ENCODE measurements at places on chromosomes 1 and 21.

DNA sequence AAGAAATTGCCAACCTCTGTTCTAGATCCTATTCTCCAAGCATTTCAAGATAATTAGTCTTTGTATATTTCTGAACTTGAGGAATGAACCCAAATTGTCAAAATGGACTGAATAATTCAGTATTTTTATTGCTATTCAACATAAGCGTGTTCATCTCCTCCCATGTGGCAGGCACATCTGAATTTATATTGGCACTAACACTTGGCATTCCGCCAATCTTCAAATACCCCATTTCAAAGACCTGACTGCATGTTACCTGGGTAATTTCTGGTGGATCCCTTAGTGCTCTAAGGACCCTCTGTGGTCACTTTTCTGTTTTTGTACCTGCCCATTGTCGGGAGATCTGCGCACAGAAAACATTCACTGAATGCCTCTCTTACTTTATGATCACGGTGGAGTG lies 66.6 kb downstream of the BACE2 start:
- DNase-seq = no peak

DNA sequence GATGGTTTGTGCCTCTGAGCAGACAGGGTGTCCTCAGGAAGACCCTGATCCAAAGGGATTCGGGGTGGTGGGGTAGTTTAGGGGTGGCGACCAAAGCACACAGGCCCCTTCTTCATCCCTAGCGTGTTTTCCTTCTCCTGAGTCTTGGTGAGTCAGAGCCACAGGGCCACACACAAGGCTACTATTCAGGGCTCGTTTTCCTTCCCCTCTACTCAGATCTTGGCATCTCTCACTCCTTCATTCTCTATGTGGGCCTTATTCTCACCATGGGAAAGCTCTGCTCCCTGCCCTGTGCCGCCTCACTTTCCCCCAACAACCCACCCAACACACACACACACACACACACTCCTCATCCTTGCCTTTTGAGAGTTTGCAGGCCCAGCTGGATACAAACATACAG lies 43.6 kb upstream of the WNT2B start:
- no peak for DNase-seq

- no peak for DNase-seq
These were observed 22.2 kb downstream of the C1orf21 start for GRCh38 chr1:184409011-184409410.

DNA sequence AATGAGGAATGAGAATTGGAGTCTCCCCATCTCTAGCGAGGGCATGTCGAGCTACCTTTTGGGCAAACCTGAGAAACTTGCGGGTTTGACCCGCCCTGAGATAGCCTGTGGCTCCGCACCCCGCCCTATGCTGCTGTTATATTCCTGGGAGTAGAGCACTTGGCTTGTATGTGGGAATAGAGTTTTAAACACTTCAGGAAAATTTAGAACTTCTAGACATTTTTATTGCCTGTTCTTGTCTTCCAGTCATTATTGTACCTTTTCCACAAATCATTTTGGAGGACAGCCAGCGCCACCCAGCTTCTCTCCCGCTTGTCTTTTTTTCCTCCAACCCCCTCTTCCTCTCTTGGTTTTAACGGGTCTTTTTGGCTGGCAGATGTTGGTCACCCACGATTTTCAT lies 738 bp downstream of the GNPAT start:
- DNase-seq = no peak

- DNase-seq = no peak
These were observed 342.6 kb upstream of the PKN2 start for GRCh38 chr1:88341447-88341846.

DNA sequence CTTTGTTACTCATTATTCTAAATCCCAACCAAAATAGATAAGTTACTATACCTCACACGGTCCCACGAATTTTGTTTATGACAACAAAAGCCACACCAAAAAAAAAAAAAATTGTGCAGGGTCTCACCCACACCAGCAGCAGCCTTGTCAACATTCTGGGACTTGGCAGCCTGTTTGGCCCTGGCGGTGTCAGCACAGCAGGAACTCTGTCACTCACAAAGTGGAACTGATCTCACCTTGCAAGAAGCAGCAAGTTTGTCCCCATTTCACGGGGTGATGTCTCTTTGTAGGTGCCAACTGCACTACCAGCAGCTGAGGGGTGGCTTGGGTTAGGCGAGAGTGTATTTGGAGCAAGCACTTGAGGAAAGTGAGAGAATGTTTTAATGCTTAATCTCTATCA lies 75.0 kb upstream of the CHRM3 start:
- no peak for DNase-seq

DNA sequence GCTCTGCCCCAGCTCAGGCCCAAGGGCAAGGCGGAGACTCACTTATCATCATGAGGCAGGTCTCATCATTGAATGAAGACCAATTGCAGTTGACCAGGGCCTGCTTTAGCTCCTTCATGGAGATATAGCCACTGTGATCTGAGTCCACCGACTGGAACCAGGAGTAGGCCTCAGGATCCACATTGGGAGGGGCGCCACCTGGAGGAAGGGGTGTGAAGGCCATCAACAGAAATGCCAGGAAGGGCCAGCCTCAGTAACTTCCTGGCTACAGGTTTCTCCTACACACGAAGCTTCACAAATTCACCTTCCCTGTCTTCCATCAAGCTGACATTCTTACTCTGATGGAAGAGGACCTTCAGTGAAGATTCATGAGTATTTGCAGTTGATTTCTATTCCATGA lies 11.6 kb downstream of the PEF1 start:
- DNase-seq = no peak

DNA sequence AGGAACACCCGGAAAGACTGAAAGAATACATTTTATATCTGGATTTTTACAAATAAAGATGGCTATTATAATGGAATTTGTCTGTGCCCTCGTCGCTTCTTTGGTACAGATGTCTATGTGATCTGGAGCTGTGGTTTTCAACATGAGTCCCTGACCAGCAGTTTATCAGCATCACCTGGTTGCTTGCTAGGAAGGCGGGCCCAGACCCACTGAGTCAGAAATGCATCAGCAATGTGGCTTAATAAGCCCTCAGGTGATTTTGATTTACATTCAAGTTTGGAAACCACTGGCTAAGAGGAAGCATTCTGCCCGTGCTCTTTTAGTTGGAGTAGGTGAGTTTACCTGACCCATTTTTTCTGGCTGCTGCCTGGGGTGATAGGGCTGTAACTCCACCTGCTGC lies 31.7 kb downstream of the ATP1A1 start:
- DNase-seq = no peak

DNA sequence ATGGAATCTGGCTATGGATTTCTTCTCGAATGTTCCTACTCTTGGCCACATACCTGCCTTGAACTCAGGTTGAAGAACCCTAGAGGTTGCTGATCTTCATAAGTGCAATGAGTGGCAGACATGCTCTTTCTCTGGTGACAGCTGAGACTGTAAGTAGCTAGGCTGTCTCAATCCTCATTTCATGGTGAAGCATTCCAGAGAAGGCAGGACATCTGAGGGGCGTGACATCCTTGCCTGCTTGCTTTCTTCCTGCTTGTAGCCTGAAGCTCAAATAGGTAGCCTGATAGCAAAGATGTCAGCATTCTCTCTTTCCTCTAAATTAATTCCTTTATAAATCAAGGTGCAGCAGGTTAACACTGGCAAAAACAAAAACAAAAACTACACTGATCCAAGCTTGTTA lies 114.6 kb upstream of the MAGI3 start:
- no peak for DNase-seq

DNA sequence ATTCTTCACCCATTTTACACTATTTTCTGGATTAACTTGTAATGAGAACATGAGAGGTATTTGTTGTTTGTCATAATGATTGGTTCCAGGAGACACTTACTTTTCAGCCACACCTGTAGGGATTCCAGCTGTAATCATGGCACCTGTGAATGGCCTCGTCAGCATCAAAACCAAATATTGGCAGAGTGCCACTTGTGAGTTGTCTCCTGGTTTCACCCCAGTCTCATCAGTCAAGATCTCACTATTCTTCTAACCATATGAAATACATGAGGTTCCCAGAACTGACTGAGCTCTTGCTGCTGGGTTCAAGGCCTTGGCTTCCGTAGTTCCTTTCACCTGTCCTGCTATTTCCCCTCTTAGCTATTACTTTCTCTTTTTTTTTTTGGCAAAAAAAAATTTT lies 246.6 kb upstream of the ADGRL2 start:
- DNase-seq = no peak

DNA sequence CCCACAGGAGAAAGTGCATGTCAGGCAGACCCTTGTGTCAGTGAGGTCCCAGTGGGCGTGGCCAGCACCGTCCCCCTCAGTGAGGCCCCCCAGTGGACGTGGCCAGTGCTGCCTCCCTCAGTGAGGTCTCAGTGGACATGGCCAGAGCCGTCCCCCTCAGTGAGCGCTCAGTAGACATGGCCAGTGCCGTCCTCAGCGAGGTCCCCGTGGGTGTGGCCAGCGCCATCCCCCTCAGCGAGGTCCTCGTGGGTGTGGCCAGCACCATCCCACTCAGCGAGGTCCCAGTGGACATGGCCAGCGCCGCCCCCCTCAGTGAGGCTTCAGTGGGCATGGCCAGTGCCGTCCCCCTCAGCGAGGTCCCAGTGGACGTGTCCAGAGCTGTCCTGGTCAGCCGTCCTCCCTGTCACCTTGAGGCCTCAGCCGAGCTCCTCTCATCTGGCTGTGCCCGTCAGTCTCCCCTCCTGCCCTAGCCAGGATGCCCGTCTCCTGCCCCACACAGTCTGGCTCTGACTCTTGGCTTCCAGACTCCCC lies 35.5 kb downstream of the PDE9A start:
- DNase-seq = no peak

GRCh38 chr1:53551428-53551995 lies 92.3 kb downstream of the DMRTB1 start:
- DNase-seq = no peak

DNA sequence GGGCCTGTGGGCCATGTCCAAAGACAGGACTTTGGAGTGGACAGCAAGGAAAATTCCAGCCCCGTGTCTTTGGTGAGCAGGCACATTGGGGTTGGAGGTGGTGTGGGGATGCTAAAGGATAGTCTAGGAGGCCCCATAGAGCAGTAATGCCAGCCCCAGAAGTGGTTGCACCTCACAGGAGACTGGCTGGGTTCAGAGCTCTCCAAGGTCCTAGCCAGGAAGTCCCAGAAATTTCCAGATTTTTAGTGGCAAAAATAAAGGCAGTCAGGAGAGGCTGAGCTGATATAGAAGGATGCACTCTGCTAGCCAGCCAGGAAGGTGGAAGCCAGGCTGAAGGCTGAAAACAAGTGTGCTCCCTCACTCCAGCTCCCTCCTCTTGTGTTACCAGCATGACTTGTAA lies 144.0 kb upstream of the KCND3 start:
- DNase-seq = no peak

DNA sequence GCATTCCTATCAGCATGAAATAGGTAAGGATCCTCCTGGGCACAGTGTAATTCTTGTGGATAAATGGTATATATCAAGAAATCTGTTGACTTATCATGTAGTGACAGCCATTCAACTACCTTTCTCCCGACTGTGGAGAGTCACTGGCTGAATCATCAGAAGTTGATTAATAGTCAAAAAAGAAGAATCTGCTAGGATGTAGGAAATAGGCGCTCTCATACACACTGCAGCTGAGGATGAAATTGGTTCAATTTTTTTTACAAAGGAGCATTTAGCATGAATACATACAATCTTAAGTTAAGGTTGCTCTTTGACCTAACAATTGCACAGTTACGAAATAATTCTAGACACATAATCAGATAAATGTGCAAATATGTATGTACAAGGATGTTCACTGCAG lies 486.8 kb downstream of the ADGRL2 start:
- DNase-seq = no peak

DNA sequence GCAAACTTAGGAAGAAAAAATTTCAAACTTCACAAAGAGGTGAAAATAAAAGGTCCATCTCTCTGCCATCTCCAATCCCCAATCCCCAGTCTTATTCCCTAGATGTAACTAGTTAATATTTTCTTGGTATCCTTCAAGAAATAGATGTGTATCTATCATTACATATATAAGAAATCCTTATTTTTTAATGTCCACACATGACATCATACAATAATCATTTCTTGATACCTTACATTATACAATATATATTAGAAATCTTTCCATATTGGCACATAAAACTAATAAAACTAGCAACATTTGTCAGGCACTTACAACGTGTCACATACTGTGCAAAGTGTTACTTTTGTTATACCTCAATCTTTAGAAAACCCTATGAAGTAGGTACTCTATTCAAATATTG lies 16.2 kb downstream of the DOCK7 start:
- DNase-seq = no peak

GRCh38 chr1:215215846-215216245 lies 133.3 kb downstream of the KCNK2 start:
- no peak for DNase-seq

Data from mesothelial cell of epicardium (in vitro differentiated cells).